ENCODE measurements at places on chromosomes 4 and X.

DNA sequence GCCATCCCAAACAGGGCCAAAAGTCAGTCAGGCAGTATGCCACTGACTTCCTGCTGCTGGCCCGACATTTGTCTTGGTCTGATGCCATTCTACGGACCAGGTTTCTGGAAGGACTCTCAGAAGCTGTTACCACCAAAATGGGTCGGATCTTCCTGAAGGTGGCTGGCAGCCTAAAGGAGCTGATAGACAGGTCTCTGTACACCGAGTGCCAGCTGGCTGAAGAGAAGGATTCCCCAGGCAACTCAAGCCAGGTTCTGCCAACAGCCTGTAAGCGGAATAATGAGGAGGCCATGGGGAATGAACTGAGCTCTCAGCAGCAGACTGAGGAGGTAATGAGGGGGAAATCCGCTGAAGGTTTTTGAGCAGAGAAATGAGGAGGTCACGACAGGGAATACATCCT lies 95.7 kb downstream of the RTL9 start:
- DNase-seq: no peak

DNA sequence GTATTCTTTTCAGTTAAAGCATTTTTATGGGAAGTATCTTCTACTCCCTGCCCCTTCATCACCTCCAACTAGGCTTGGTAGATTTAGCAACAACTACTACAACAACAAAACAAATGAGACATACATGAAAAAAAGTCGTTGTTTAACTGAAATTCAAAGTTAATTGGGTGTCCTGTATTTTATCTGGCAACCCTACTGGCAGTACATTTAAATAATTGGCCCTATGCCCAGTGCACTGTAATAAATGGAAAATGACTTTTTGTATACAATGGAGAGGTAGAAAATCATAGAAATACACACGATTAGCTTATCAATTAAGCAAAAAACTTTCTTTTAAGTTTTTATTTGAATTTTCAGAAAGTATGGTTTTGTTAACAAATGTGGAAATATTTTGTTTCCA lies 21.4 kb upstream of the CLGN start:
- no peak for DNase-seq

DNA sequence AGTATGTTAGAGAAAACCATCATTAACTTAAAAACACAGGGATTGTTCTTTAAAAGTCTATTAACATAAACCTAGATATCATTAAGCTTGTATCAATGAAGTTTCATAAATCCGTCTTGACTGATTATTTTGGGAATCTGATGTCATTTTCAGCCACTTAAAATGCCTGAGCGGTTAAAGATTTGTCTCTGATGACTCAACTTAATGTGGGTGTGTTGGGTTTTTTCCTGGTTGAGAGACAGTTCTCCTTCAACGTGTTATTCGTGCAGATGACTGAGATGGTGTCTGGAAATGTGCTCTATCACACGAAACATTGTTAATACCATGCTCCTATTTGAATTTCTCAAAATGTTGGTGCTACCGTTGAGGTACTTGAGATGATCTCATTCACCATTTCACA lies 227.3 kb upstream of the TENM3 start:
- DNase-seq: no peak

DNA sequence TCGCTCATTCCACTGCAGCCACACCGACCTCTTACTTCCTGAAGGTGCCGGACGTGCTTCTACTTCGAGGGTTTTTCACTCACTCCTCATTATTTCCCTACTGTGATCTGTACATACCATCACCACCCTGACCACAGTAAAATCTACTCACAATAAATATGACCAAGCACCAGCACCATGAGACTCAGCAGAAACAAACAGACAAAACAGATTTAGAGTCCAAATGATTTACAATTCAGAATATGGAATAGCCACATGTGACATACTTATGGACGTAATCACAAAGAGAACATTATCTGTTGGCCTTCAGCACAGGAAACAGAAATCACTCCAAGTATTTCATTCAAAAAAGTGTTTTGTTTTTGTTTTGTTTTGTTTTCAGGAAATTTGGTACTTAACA lies 16.1 kb upstream of the KLB start:
- no peak for DNase-seq

Data from MG63 (cell line).